Activated T-cell treated with anti-CD3 and anti-CD28 coated beads, Interleukin-2, amount 50 U/mL, for 72 hours (primary cell): ENCODE measurements at places on chromosomes 11 and 22. TPM values are rescaled to one million over a fixed set of nuclear protein-coding genes. Genes with fewer than 3 reads are reported as not detected.

SCGB1C1 gene
- not detected for total RNA-seq

SLC22A9 gene
- not detected for total RNA-seq

MISFA gene
- 3.1 TPM for total RNA-seq

DNA sequence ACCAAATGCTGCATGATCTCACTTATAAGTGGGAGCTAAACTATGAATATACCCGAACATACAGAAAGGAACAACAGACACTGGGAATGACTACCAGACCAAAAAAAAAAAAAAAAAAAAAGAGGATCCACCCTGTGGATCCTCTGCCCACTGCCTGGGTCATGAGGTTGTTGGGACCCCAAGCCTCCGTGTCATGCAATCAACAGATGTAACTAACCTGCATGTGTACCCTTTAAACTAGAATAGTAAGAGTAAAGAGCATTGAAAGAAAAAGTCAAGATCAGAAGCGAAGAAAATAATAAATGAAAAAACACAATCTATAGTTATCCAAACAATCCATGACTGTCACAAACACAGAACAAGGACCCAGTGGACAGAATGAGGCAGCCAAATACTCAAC is 109.5 kb upstream of the TOP3B start:
- no peak overlapping the region for H3K27ac ChIP-seq
- H3K36me3 ChIP-seq = peaks cover 2% of the 10 kb centered on the region
- no peak for DNase-seq
- peaks cover 25% of the 10 kb centered on the region for H3K4me1 ChIP-seq
- peaks cover 60% of the 10 kb centered on the region for H3K27me3 ChIP-seq

GRCh38 chr22:44147008-44147645 is 33.6 kb upstream of the PARVG start:
- H3K27me3 ChIP-seq = peaks cover under 1% of the 10 kb centered on the region
- no peak for DNase-seq
- H3K4me1 ChIP-seq = no peaks in the 10 kb centered on the region
- H3K27ac ChIP-seq = no peak overlapping the region

DNA sequence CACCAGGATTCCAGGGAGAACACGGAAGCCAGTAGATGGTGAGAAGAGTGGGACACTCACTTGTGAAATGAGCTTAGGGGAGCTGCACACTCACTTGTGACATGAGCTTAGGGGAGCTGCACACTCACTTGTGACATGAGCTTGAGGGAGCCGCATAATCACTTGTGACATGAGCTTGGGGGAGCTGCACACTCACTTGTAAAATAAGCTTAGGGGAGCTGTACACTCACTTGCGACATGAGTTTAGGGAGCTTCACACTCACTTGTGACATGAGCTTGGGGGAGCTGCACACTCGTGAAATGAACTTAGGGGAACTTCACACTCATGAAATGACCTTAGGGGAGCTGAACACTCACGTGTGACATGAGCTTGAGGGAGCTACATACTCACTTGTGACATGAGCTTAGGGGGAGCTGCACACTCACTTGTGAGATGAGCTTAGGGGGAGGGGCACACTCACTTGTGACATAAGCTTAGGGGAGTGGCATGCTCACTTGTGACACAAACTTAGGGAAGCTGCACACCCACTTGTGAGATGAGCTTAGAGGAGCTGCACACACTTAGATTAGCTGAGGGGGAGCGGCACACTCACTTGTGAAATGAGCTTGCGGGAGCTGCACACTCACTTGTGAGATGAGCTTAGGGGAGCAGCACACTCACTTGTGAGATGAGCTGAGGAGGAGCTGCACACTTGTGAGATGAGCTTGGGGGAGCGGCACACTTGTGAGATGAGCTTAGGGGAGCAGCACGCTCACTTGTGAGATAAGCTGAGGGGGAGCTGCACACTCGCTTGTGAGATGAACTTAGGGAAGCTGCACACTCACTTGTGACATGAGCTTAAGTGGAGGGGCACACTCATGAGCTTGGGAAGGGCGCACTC is 59.0 kb downstream of the NCAPD3 start:
- no peaks in the 10 kb centered on the region for H3K4me1 ChIP-seq
- H3K4me3 ChIP-seq = no peak overlapping the region
- no peak for DNase-seq
- no peak overlapping the region for H3K27ac ChIP-seq

DNA sequence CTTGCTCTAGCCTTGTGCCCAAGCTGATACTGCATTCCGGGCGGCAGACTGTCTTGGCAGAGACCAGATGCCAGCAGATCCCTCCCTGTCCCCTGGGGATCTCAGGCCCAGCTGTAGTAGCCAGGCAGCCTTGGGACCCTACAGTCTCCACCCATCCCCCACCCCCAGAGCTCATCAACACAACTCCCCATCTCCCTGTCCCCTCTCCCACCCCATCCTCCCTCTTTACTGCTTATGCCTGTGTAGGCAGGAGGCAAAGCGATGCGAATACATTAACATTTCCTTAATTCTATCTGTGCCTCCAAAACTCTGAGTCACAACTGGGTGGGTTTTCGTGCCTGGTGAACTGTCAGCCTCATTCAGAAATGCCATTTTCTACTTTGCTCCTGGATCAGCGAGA is 547.6 kb downstream of the BUD13 start:
- H3K4me1 ChIP-seq = no peaks in the 10 kb centered on the region
- peaks cover 8% of the 10 kb centered on the region for H3K27me3 ChIP-seq
- DNase-seq = no peak
- H3K4me3 ChIP-seq = no peak overlapping the region
- no peak overlapping the region for H3K27ac ChIP-seq

DNA sequence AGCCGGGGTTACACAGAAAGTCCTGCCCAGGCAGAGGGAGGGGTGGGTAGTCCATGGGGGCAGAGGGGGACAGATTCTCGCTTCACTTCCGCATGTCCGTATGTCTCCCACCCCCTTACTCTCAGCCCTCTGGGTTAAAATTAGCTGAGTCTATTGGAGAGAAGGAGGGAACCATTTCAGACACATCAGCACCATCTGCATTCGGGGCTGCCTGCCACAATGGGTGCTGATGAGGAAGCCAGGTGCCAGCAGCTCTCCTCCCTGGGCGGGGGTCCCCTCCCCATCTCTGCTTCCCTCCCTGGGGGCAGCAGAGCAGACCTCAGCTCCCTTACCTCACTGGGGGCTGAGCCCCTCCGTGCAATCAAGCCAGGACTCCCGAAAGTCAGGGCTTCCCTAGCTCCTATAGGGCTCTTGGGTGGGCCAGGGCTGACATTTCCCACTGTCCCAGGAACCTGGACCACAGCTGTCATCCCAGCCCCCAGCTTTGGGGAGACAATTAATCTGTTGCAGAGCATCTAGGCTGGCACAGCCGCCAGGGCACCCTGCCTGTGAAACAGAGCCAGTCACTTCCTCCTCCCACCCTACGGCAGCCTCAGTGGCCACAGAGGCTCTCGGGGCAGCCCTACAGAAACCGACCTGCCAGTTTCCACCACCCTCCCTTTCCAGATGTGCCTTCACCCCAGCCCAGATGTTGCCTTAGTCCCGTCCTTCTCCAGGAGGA is 67.3 kb downstream of the PDE2A start:
- H3K27me3 ChIP-seq = peaks cover 32% of the 10 kb centered on the region
- H3K4me1 ChIP-seq = no peaks in the 10 kb centered on the region
- no peak for DNase-seq
- H3K36me3 ChIP-seq = no peaks in the 10 kb centered on the region
- no peak overlapping the region for H3K27ac ChIP-seq
- no peak overlapping the region for H3K4me3 ChIP-seq

DNA sequence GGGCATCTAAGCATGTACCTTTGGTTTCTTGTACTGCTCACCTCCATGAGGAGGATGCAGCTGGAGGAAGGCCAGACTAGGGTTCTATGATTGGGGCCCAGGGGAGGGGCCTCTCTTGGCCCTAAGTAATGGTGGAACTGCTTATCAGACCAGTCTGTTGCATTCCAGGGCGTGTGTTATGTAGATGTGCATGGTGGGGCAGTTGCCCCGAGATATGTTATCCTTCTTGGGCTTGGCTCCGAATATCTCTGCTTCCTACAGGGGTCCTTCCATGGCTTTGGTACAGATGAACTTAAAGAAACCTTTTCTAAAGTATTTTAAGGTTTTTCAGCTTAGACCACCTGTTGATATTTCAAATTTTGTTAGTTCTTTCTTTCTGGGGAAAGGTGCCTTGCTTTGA is 126.0 kb downstream of the SWAP70 start:
- H3K27ac ChIP-seq = no peak overlapping the region
- no peak for DNase-seq
- peaks cover 9% of the 10 kb centered on the region for H3K4me1 ChIP-seq
- no peaks in the 10 kb centered on the region for H3K27me3 ChIP-seq
- H3K36me3 ChIP-seq = peaks cover 3% of the 10 kb centered on the region

- no peaks in the 10 kb centered on the region for H3K27me3 ChIP-seq
- H3K27ac ChIP-seq = peak overlapping the region; percentile 82
- DNase-seq = peak; percentile 56
- H3K36me3 ChIP-seq = peaks cover 7% of the 10 kb centered on the region
- H3K4me3 ChIP-seq = peak overlapping the region; percentile 68
Observed at GRCh38 chr22:44455151-44455962, 42.7 kb downstream of the RTL6 start.

- no peak overlapping the region for H3K27ac ChIP-seq
- peaks cover 2% of the 10 kb centered on the region for H3K36me3 ChIP-seq
- H3K4me1 ChIP-seq = peaks cover 20% of the 10 kb centered on the region
- no peak overlapping the region for H3K4me3 ChIP-seq
- DNase-seq = no peak
- H3K27me3 ChIP-seq = no peaks in the 10 kb centered on the region
Observed at GRCh38 chr22:45418056-45418769, 4.7 kb downstream of the RIBC2 start.

GRCh38 chr22:43185860-43186261 is 1.1 kb downstream of the TTLL12 start:
- H3K36me3 ChIP-seq = peaks cover 3% of the 10 kb centered on the region
- peaks cover 32% of the 10 kb centered on the region for H3K4me1 ChIP-seq
- peak overlapping the region; percentile 78 for H3K4me3 ChIP-seq
- DNase-seq = no peak
- no peaks in the 10 kb centered on the region for H3K27me3 ChIP-seq
- H3K27ac ChIP-seq = no peak overlapping the region

- H3K4me3 ChIP-seq = no peak overlapping the region
- H3K27ac ChIP-seq = no peak overlapping the region
- peaks cover 7% of the 10 kb centered on the region for H3K27me3 ChIP-seq
- H3K36me3 ChIP-seq = no peaks in the 10 kb centered on the region
Observed at GRCh38 chr11:121961321-121961801, 154.7 kb downstream of the BLID start.
